Hematopoietic multipotent progenitor cell treated with erythropoietin and hydrocortisone succinate and interleukin-3 and kit ligand, for 15 days (in vitro differentiated cells): ENCODE measurements at places on chromosomes 3 and 15.

DNA sequence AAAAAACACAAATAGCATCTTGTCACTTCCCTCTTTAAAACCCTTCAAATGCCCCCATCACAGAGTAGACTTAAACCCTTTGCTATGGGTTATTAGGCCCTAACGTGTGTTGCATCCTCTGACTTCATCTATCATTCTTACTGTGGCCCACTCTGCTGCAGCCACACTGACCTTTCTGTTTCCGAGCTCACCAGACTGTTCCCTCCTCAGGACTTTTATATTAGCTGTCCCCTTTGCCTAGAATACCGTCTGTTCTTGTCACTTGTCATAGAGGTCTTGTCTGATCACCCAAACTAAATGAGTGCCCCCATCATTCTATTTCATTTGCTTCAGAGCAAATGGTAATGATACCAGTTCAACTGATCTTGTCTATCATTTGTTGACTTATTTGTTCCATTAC, 877 bp upstream of the FEM1B start:
- no peak for DNase-seq

DNA sequence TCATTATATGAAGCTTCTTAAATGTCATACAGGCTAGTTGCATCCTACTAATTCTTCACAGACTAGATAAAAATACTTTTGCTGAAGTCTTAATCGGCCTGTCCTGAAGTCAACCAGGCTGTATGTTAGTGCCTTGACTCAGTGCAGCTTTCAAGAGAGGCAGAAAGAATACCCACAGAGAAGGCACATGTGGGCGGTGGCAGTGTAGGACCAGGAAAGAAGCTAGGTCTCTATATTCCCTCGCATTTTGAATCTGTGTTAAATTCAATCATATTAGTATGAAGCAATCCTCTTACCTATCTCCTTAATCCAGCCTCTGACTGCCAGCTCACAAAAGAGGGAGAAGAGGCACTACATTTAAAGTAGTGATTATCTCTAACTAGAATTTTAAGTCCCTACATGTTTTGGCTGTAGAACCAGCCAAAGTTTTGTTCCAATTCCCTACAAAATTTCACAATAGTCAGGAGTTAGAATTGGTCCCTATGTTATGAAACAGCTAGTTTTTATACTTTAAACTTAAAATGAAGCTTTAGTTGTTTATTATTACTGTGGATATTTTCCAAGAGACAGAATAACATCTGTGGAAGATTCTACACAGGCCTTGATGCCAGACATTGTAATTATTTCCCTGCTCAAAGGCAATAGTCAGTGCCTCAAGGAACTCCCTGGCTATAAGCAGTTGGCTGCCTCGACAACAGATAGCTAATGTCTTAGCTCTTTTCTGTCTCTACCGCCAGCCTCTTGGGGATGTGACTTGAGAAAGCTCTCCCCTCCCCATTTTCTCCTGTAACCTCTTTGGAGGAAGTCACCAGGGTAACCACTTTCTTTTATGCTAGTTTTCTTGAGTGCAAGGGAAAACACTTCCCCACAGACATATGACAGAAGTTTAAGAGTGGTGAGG, 31.9 kb downstream of the CRTC3 start:
- no peak for DNase-seq

GRCh38 chr3:187823746-187824145, 78.5 kb upstream of the BCL6 start:
- no peak for DNase-seq

DNA sequence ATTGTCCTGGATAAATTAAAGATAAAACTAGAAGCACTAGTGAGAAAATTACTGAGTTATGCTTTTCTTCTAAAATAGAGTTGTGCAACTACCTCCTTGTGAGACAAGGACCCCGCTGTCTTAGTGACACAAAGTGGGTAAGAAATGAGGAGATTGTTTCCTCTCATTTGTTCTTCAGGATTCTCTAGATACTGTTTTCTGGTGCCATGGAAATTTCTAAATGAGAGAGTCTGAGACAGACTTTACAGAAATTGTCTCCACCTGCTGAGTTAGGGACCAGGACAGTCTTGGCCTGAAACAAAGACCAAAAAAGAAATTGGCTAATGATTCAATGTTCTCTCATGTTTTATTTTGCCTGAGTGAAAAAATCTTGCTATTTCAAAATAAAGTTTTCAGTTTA, 427.5 kb downstream of the TUSC7 start:
- DNase-seq, result no peak
